ENCODE measurements at places on chromosomes 6 and 20.

- H3K27ac ChIP-seq: no peak overlapping the region
- DNase-seq: no peak
- H3K4me1 ChIP-seq: peaks cover 5% of the 10 kb centered on the region
Measured at GRCh38 chr6:150207931-150208570, 65.2 kb downstream of the PPP1R14C start.

GRCh38 chr6:76772951-76773350, 690.3 kb downstream of the HTR1B start:
- no peaks in the 10 kb centered on the region for H3K27me3 ChIP-seq
- no peaks in the 10 kb centered on the region for H3K36me3 ChIP-seq
- H3K4me1 ChIP-seq: peaks cover 5% of the 10 kb centered on the region
- H3K4me3 ChIP-seq: no peak overlapping the region

GRCh38 chr6:2450546-2450945, 205.1 kb upstream of the GMDS start:
- DNase-seq: peak; percentile 35
- H3K36me3 ChIP-seq: no peaks in the 10 kb centered on the region
- H3K27me3 ChIP-seq: peaks cover 8% of the 10 kb centered on the region
- H3K4me1 ChIP-seq: peaks cover 31% of the 10 kb centered on the region
- no peak overlapping the region for H3K4me3 ChIP-seq
- no peak overlapping the region for H3K27ac ChIP-seq

DNA sequence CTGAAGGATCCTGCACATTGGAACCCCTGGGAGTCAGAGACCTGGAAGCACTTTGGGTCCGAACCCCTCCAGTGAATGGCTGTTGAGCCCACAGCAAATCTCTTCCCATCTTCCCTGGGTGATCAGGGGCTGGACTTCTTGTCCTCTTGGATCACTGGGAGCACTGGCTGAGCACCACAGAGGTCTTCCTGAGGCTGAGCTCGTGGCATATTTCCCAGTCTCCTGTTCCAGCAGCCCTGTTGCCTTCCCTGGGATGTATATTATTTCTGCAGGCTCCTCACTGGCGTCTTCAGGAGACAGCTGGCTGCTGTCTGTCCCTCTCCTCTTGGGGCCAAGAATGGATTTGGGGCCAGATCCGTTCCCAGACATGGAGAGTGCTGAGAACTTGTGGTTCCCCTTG, 43.4 kb downstream of the PTK7 start:
- no peak for DNase-seq
- H3K36me3 ChIP-seq: peaks cover 5% of the 10 kb centered on the region
- H3K27ac ChIP-seq: peak overlapping the region; percentile 86
- no peak overlapping the region for H3K4me3 ChIP-seq
- H3K4me1 ChIP-seq: peaks cover 57% of the 10 kb centered on the region

GRCh38 chr6:52053038-52053695, 34.2 kb downstream of the PKHD1 start:
- no peak overlapping the region for H3K4me3 ChIP-seq
- H3K27ac ChIP-seq: no peak overlapping the region
- no peaks in the 10 kb centered on the region for H3K4me1 ChIP-seq

DNA sequence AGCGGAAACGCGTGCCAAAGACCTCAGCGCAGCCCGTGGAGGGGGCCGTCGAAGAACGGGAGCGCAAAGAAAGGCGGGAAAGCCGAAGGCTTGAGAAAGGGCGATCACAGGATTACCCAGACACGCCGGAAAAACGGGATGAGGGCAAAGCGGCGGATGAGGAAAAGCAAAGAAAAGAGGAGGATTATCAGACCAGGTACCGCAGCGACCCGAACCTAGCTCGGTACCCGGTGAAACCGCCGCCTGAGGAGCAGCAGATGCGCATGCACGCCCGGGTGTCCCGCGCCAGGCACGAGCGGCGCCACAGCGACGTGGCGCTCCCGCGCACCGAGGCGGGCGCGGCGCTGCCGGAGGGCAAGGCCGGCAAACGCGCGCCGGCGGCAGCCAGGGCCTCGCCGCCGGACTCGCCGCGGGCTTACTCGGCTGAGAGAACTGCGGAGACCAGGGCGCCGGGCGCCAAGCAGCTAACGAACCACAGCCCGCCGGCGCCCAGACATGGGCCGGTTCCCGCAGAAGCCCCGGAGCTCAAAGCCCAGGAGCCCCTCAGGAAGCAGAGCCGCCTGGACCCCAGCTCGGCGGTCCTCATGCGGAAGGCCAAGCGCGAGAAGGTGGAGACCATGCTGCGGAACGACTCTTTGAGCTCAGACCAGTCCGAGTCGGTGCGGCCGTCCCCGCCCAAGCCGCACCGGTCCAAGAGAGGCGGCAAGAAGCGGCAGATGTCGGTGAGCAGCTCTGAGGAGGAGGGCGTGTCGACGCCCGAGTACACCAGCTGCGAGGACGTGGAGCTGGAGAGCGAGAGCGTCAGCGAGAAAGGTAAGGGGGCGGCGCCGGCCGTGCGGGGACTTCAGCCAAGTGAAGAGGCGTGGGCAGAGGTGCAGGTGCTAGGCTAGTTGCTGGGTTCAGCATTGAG, 296.2 kb downstream of the RIMS1 start:
- peaks cover 19% of the 10 kb centered on the region for H3K4me1 ChIP-seq
- H3K4me3 ChIP-seq: peak overlapping the region; percentile 87
- peak; percentile 37 for DNase-seq
- peak overlapping the region; percentile 96 for H3K27ac ChIP-seq
- no peaks in the 10 kb centered on the region for H3K36me3 ChIP-seq

- H3K36me3 ChIP-seq: no peaks in the 10 kb centered on the region
- DNase-seq: no peak
- H3K4me3 ChIP-seq: no peak overlapping the region
- peaks cover 2% of the 10 kb centered on the region for H3K4me1 ChIP-seq
- no peak overlapping the region for H3K27ac ChIP-seq
Measured at GRCh38 chr6:50990750-50991446, 172.2 kb downstream of the TFAP2B start.
